ENCODE measurements at places on chromosomes 6 and 20.

DNA sequence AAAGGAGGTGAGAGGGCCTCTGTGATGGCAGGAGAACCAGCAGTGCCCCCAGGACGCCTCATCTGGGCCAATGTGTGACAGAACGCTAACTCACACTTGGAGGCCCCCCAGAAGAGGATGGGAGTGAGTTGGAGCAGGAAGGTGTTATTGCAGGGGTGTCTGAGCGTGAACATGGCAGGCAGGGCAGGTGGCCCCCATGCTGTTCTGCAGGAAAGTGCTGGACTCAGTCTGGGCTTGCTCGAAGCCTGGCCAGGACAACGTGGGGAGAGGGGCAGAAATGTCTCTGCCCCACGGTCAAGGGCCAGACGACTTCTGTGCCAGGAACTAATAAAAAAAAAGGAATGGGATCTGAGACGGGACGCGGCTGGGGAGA, 931 bp upstream of the EBF4 start:
- DNase-seq = no peak

GRCh38 chr6:47323321-47323720, 13.6 kb upstream of the TNFRSF21 start:
- no peak for DNase-seq

DNA sequence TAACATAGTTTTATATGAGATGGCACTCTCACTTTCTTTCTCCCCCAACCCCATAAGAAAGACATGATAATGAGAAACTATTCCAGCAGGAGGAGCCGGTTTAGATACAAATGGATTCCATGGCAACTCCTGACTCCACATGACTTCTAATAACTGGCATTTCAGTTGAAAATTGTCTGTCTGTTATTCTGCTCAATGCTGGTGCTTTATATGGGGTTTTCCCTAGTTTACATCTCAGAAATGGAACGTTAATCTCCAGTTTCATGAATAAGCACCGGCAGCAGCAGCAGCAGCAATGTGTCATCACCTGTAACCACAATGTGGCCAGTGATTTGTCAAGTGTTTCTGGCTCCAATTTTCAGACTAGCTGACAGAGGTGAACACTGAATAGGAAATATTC, 8.0 kb upstream of the SIM1 start:
- no peak for DNase-seq

- DNase-seq = no peak
Measured at GRCh38 chr6:74152096-74152675, 456.2 kb downstream of the CD109 start.

GRCh38 chr6:88454658-88455057, 288.5 kb upstream of the CNR1 start:
- no peak for DNase-seq

DNA sequence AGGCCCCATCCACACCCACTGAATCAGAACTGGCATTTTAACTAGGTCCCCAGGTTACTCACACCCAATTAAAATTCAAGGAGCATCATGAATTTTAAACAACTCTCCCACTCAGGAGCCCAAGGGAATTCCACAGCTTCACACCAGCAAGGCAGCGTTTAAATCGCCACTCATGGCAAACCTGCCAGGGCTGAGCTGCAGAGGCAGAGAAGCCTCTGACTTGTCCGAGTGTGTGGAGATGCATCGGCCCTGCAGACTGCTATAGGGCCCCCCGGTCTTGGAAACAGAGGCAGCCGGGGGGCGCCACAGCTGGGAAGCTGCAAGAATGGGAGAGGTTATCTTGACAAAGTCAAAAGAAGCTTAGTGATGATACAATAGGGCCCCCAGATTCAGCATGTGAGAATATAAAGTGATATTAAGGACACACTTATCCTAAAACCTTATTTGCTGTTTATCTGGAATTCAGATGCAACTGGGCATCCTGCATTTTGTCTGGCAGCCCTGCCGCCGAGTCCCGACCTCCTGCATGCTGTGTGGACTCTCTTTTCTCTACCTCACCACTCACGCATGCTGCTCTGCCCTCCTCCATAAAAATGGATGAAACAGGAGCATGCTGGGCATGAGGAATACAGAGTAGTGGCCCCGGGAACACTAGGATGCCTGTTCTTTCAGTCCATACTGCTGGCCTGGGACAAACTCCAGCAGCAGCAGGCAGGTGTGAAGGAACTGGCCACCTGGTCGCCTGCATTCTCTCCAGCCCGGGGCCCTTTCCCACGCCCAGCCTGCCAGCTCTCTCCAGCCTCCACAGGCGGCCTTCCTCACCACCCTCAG, 126.1 kb downstream of the PXDC1 start:
- DNase-seq = no peak

- peak; percentile 32 for DNase-seq
Measured at GRCh38 chr20:6828794-6829423, 61.4 kb downstream of the BMP2 start.

- no peak for DNase-seq
Measured at GRCh38 chr6:43990627-43991619, 136.3 kb downstream of the MRPL14 start.

DNA sequence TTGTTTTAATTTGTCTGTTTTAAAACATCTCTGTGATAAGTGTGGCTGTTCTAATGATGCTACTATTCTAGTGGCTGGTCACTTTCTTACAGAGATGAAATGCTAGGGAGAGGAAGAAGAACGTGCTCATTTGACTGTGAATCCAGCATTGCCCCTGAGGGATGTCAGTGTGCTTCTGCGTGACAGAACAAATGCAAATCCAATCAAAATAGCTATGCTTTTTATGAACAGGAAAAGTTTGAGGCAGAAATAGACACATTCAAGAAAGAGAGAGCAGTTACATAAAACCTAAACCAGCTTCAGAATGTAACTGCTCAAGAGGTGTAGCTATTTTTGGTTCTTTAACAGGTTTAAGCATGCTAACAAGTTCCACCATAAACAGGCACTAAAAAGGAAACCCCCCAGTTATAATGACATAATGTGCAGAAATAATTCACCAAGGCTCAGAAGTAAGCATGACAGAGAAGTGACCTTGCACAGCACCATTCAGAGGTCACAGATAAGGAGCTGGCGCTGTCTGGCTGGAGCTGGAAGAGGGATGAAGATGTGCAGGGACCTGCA, 385.3 kb downstream of the EPM2A start:
- DNase-seq = no peak

All from CD14-positive monocyte (primary cell).